ENCODE measurements at places on chromosomes 5 and 9. TPM values are rescaled to one million over a fixed set of nuclear protein-coding genes. Genes with fewer than 3 reads are reported as not detected.

Gene SUSD1
- 30.5 TPM for total RNA-seq

Gene NUTM2F
- 0.87 TPM for total RNA-seq

- DNase-seq = peak; percentile 16
These were observed 356.7 kb downstream of the ARRDC3 start for GRCh38 chr5:91026466-91026865.

DNA sequence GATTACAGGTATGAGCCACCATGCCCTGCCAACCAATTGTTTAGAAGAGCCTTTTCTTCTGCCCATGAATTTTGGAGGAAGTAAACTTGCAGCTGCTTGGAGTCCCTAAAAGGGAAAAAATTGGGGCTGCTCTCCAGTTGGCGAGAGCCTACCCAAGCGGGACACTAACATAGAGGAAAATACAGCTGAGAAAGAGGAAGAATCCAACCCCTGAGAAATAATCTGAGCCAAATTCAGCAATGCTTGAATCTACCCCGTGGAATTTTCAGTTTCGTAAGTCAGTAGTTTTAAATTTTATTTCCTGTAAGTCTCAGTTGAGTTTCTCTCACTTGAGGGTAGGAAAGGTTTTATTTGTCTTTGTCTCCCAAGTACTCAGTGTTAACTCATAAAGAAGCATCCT is 30.4 kb upstream of the UBTD2 start:
- DNase-seq = no peak

Data from hepatocyte (in vitro differentiated cells).